GM13977 (cell line): ENCODE measurements at places on chromosomes 11 and 22.

- DNase-seq: no peak
Measured at GRCh38 chr22:30598986-30599385, 7.3 kb upstream of the PES1 start.

GRCh38 chr11:11622340-11622706 is 518 bp upstream of the GALNT18 start:
- no peak for DNase-seq

GRCh38 chr11:726278-727220 is 20.5 kb downstream of the EPS8L2 start:
- peak; percentile 89 for DNase-seq

DNA sequence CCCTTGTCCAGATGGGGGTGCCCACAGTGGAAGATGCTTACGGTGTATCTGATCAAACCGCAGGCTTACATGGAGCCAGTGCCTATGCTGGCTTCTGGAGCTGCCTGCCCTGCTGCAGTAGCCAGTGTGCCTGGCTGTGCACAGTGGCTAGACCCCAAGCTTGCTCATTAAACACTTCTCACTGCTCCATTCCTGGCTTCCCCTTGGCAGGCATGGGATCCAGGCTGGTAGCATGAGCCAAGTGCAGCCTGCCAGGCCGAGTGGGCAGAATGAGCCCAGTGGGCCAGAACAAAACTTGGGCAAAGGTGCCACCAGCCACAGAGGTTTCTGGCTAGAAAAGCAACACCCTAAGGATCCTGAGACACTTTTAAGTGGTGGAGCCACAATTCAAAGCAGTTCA is 55.4 kb upstream of the B3GNT6 start:
- DNase-seq: no peak

DNA sequence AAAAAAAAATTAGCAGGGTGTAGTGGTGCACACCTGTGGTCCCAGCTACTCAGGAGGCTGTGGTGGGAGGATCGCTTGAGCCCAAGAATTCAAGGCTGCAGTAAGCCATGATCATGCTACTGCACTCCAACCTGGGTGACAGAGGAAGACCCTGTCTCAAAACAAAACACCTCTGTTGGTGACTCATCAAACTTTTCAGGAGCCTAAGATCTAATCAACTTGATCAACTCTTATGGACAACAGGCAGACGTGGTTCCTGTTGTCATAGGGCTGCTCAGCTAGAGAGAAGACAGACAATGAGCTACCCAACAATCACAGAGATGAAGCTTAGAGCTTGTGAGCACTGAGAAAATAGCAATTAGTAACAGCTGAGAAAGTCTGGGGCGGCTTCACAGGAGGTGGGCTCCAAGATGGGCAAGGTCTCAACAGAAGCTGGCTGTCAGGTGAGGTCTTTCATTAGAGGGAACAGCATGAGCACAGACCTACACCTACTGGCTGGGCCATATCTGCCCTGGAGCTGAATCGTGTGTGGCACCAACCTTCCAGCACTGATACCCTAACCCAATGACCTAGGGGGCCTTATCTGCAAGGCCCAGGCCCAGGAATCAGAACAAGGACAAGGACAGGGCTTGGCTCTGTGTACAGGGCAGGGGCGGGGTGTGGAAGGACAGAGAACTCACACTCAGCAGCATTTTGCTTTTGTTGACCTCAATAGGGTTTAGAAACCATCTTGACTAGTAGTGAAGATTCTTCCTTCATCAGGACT is 7.2 kb upstream of the UCP3 start:
- no peak for DNase-seq

DNA sequence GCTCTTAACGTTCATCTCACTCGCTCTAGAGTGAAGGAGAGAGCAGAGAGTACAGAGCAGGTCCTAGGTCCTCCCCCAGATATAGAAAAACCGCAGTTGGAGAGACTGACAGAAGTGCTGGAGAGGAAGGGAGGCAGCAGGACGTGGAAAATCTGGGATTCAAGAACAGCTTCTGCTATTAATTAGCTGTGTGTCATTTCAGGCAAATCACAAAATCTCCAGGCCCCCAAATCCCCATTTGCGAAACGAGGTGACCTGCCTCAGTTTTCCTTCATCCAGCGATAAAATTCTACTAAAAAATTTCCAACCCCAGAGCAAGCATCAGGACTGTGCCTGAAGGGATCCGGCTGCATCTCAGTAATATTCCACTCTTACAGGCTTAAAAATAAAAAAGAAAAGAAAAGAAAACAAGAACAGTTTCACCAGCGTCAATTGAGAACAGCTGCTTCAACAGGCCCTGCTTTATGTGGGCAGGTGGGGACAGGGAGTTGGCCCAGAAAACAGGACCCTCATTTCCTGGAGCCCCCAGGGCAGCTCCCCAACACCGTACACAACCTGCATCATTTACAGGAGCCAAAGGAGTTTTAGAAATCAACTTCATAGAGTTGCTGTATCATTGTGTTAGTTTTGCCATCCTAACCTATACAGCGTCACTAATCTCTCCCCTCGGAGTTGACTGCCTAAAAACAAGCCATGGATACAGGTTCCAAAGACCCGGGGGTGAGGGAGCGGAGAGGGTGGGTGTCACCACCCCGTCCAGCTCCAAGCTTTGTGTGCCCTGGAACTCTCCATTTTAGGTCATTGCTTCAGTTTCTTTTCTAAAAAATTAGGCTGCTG is 2.3 kb upstream of the MALAT1 start:
- no peak for DNase-seq

DNA sequence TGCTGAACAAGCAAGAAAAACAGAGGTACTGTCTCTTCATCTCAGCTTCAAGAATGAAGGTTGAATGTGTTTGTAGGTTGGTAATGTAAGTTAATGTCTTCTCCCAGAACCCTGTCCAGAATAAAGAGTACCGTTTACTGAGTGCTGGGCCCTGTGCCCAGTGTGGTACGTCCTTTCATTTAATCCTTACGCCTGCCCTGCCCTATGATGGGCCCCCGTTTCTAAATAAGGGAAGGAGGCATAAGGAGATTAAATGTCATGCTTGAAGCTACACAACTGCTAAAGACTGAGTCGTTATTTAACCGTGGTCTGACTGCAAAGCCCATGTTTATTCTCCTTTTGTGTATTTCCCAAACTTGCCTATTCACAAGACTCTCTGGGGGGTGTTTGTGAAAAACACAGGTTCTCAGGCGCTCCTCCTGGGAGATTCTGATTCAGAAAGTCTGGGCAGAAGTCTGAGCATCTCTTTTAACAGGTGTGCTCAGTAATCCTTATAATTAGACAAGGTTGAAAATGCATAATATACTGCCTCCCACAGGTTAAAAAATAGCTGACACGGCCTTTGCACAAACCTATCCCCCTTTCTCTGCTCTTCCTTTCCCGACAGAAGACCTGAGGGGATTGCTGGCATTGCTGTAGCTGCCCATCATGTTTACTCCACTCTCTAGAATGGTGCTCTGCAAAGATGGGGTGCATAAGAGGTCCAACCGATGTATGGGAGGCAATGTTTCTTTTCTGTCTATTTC is 56.3 kb upstream of the ZBTB44 start:
- peak; percentile 38 for DNase-seq

DNA sequence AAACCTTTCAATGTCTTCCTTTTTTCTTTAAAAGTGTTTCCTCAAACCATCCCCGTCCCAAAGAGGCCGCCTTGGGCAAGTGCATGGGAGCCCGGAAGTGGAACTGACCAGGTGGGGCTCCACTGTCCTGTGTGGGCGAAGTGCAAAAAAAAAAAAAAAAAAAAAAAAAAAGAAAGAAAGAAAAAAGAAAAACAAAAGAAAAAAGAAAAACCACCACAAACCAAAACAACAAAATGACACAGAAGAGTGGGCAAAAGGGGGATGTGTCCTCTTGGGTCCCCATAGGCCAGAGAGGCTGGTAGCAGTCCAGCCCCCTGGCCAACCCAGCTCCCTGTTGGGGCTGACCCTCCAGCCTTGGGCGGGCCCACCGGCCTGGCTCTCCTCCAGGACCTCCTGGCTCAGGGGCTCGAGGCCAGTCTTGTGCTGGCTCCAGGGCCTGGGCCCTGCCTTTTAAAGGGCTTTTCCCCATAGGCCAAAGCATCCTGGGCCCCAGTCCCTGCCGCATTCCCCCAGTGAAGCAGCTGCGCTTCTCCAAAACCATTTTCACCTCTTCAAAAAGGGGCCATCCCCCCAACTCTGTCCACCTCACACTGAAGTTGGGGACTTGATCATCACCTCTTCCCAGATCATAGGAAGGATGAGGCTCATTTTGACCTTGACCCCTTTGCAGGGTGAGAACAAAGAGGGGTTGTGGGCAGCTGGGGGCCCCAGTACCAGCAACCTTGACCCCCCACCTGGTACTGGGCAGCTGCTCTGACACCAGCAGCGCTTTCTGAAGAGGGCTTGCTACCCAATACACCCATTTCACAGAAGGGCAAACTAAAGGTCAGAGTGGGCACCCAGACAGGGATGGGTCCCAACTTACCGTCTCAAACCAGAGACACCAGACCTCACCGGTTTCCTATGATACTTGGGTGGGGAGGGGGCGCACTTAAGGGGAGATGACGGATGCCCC is 9.4 kb downstream of the CBX6 start:
- no peak for DNase-seq

- DNase-seq: no peak
Measured at GRCh38 chr11:116344601-116345000, 428.2 kb downstream of the BUD13 start.

GRCh38 chr11:114257621-114258558 is 38.3 kb upstream of the NNMT start:
- DNase-seq: peak; percentile 9

DNA sequence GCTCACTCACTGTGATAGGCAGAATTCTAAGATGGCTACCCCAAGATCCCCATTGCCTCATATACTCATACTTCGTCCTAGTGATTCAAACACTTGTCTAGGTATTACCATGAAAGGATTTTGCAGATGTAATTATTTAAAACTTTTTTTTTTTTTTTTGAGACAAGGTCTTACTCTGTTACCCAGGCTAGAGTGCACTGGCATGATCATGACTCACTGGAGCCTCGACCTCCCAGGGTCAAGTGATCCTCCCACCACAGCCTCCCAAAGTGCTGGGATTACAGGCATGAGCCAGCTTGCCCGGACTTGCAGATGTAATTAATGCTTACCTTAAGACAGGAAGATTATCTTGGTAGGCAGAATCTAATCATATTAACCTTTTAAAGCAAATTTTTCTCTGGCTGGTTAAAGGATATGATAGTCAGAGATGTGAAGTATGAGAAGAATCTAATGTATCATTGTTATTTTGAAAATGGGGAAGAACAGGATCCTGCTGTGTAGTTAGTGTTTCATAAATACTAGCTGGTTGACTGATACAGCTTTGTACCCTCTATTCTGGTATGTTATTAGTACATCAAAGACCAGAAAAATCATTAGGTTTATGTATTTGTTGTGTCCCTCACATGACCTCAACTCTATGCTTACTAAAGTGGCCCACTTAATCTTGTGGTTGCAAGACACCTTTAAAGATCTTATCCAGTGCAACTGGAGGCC is 35.5 kb downstream of the C2CD3 start:
- DNase-seq: no peak

DNA sequence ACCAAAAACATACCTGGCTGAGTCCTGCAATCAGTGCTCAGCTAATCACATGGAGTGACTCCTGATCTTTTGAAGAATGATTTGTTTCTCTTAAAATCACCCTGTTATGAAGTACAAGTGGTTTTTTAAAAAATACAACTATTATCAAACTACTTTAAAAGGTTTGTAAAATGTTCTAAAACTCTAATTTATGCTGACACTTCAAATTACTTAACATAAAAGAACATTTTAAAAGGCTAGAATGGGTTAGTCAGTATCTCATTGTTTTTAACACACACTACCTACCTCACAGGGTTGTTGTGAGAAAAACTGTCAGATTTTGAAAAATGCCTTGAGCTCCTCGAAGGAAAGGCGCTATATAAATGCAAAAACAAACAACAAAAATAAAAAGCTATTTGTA is 33.2 kb downstream of the KMT5B start:
- no peak for DNase-seq

DNA sequence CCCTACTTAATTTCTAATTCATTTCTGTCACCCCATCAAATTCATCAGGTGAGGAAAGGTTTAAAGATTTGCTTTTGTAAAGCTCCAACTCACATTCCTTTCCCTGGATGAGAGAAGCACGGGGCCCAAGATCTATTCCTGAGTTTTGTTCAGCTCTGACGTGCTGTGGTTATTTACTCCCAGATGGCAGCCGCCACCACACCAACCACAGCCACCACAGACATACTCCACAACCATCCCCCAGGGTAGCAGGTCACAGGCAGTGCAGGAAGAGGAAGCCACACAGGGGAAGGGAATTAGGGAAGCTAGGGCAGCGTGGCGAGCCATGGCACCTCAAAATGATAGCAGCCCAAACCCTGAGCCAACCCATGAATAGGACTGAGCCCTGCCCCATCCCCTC is 63.5 kb upstream of the CSNK2A3 start:
- DNase-seq: no peak

- DNase-seq: no peak
Measured at GRCh38 chr22:44645083-44645482, 56.9 kb upstream of the PRR5 start.

- no peak for DNase-seq
Measured at GRCh38 chr11:132122735-132123134, 752.3 kb downstream of the NTM start.
